ENCODE measurements at places on chromosomes 1 and 21.

- DNase-seq = no peak
These were observed 24.0 kb downstream of the FNBP1L start for GRCh38 chr1:93471911-93472310.

DNA sequence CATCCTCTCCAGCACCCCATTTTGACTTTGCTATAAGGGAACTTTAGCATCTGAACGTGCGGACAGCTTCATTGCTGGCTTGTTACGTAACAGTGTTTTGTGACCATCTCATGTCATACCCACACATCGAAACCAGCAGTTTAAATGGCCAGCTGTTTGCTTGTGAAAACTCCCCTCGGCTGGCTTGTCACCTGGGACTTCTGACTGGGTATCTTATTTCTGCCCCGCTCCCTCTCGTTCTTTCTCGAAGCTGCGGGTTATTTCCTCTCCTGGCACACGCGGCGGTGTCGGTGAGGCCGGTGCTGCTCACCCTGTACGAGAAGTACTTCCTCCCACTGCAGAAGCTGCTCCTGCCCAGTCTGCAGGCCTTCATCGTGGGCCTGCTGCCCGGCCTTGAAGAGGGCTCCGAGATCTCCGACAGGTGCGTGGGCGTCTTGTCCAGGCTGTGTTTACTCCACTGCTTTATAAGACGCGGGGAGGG, 43.5 kb downstream of the DOP1B start:
- DNase-seq = no peak

GRCh38 chr1:213391445-213391844, 340.4 kb downstream of the RPS6KC1 start:
- no peak for DNase-seq

DNA sequence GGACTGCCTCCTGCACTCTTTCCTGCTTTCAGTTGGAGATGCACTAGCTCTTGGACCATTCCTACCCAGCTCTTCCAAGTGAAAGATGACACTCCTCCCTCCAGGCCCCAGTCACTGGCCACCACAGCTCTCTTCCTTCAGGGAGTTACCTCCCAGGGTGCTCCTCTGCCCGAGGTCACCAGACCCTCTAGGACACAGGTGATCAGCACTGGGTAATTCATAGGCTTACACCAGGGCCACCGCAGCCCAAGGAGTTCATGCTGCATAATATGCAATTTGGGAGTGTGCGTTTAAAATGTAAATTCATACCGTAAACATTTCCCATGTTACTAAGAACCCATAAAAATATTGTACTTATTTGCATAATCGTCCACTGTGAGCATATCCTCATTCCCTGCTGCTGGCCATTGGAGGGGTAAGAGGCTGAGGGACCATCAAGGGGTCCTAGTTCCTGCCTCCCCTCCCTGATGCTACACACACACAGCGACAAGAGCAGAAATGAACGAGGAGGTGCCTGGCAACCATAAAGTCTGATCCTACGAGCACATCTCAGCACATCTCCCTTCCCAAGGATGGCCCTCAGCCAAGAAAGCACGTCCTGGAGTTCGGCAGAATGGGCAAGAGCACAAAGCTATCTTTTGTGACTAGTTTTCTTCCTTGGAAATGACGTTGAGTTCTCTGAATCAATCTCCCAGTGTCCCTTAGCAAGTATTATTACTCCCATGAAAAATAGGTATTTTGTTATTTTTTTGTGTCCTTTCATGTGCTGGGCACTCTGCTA, 222.9 kb upstream of the RAB4A start:
- DNase-seq = no peak

GRCh38 chr21:33684923-33685560, 42.7 kb downstream of the ITSN1 start:
- DNase-seq = no peak

- DNase-seq = no peak
These were observed 54.6 kb upstream of the DEPDC1 start for GRCh38 chr1:68551459-68551858.

DNA sequence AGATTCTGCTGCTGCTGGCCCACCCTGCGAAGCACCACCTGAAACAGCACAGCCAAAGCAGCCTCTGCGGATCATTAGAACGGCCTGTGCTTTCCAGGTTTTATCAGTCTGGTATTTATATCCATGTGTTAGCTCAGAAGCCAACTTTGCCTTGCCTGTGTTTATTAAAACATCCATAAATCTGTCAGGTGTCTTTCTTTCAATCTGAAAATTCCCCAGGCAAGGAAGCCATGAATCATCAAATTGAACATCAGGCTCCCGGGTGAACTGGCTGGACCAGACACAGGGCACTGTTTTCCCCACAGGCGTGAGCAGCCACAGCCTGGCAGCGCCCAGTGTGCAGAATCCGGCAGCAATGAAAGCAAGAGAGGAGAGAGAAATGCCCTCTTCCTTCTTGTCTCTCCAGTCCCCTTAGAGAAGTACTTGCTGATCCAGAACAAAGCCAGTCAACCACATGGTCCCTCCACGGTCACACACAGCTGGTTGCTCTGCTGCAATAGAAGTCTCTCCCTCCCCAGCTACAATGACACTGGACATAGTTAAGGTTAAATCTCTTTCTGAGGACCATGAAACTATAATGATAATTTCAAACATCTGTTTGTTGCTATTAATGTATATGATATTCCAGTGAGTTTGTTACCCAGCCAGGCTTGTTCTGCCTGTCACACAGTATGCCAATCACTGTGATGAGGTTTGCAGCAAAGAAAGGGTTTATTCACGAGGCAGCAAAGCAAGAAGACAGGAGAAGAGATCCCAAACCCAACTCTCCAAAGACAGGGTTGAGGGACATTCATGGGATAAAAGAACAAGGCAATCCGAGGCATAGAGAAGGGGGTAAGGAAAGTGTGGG, 212.1 kb upstream of the FMN2 start:
- DNase-seq = no peak

- DNase-seq = no peak
These were observed 289.1 kb upstream of the PKN2 start for GRCh38 chr1:88394958-88395357.

- DNase-seq = no peak
These were observed 42.1 kb downstream of the CAMSAP2 start for GRCh38 chr1:200780545-200781369.

DNA sequence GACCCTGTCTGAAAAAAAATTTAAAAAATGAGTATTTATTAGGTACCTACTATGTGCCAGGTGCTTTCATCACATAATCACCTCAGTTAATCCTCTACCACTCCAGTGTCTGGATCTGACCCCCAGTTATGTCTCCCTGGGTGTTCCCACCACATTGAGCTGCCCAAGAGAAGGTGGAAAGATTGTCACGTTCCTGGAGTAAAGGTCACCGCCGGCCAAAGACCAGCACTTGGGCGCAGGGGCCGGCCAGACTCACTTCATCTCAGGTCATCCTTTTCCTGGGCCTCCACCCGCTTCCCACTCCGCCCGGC, 714 bp downstream of the PYCR2 start:
- no peak for DNase-seq

DNA sequence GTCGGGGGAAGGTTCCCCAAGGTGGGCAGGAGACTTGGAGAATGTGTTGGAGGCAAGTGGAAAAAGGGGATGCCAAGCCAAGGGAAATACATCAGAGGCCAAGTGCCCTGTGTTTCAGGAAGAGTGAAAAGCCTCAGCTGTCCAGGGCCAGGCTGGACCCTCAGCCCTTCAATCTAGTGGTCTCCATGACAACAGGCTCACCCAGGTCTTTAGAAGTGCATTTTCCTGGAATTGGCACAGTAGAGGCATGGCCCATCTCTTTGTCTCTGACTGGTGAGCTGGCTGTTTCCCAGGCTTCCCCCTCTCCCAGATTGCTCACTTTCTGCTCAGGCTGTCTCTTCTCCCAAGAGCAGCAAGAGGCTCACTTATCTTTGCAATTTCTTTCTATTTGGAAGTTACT, 10.4 kb upstream of the RHBG start:
- DNase-seq = no peak

GRCh38 chr1:54413732-54414131, 7.5 kb upstream of the SSBP3 start:
- no peak for DNase-seq

DNA sequence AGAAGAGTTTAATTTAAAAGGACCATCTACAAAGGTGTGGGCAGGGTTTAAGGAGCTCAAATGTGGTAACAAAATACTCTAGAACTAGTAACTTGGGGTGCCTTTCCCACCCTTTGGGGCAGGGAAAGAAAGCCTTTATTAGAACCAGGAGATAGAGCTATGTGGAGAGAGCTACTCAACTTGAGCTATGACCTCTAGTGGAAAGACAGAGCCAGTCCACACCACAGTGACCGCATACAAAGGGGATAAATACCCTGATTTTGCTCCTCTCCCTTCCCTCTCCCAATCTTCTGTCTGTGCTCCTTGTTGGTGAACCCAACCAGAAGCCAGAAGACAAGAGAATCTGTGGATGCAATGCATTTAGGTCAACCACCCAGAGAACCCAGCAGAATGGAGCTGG, 54.4 kb upstream of the JAK1 start:
- DNase-seq = no peak

- no peak for DNase-seq
These were observed 281.6 kb downstream of the TPR start for GRCh38 chr1:186093437-186093836.

- no peak for DNase-seq
These were observed 91.6 kb upstream of the CHODL start for GRCh38 chr21:18153063-18153462.

DNA sequence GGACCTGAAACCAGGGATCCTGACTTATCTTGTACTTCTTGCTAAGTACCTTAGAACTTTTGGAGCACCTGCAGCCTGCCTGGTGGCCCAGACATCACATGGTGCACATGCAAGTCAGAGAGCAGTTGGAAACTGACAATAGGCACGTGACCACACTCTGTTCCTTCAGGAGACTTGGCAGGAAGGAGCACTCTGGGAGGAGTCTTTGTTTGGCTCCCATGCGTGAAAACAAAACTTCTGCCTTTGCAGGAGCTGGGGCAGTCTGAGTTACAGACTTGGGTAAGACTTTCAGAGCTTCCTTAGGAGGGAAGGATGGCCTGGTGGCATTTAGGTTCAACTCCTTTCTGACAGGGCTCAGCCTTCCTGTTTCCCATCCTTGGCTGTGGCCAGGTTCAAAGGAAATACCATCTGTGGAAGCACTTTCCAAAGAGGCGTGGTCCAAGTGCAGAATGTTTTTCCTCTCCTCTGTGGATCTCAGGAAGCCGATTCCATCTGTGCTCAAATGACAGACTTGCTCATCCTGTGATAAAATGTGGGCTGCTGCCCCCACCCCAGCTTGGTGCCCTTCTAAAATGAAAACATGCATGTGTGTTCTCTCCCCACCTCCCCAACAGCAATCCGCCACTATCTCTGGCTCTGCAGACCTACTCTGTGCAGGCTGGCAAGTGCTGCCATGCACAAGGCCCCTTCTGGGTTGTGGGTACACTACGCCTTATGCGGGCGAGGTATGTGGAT, 14.1 kb upstream of the ZNF436 start:
- no peak for DNase-seq

DNA sequence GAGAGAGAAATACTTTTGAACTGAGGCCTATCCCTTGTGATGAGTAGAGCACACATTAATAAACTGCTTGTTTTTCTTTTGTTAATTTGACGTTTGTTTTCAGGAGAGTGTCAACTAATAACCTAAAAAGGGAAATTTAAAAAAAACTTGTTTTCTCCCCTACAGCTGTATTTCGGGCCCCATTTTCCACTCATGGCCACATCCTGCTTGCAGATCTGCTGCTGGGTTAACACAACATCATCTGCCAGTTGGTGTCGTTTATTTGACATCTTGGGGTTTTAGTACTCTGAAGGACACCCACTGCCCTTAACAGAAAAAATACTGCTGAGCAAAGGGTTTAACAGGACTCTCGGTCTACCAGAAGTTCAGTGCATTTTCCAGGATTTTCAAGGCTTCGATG, 848 bp upstream of the PYHIN1 start:
- DNase-seq = no peak

- no peak for DNase-seq
These were observed 40.4 kb downstream of the TENT5C start for GRCh38 chr1:117646007-117646811.

- peak; percentile 34 for DNase-seq
These were observed 4.6 kb upstream of the PLA2G2D start for GRCh38 chr1:20123722-20124455.

- no peak for DNase-seq
These were observed 685 bp upstream of the VAMP4 start for GRCh38 chr1:171742577-171742922.

DNA sequence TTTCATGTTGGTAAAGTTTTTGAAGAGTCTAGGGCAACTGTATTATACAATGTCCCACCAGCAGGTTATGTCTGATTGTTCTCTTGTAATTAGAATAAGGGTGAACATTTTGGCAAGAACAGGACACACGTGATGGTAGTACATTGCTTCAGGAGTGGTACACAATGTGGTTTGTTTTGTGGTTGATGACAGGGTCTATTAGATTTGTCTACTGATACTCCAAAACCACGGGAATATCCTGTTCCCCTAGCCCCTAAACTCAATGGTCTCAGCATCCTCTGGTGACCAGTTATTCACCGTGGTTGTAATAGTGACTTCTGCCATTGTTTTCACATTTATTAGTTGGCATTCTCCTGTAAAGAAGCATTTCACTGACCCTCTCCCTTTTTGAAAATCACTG, 22.1 kb upstream of the ACTA1 start:
- DNase-seq = no peak

DNA sequence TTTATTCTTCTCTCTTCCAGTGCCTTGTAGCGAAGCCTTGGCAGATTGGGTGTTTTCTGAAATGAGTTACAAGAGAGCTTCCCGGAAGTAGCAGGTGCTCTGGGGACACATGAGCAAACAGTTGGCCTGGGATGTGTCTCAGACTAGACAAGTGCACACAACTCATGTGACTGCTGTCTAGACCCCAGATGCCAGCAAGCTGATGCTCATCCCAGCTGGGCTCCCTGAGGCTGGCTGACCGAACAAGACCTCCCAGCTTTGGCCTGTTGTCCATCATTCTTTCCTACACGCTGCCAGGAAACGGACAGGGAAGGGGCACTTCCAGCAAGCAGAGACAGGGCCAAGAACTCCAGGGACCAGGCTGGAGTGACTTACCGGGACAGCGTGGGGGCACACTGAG, 18.7 kb upstream of the CSF1 start:
- no peak for DNase-seq

DNA sequence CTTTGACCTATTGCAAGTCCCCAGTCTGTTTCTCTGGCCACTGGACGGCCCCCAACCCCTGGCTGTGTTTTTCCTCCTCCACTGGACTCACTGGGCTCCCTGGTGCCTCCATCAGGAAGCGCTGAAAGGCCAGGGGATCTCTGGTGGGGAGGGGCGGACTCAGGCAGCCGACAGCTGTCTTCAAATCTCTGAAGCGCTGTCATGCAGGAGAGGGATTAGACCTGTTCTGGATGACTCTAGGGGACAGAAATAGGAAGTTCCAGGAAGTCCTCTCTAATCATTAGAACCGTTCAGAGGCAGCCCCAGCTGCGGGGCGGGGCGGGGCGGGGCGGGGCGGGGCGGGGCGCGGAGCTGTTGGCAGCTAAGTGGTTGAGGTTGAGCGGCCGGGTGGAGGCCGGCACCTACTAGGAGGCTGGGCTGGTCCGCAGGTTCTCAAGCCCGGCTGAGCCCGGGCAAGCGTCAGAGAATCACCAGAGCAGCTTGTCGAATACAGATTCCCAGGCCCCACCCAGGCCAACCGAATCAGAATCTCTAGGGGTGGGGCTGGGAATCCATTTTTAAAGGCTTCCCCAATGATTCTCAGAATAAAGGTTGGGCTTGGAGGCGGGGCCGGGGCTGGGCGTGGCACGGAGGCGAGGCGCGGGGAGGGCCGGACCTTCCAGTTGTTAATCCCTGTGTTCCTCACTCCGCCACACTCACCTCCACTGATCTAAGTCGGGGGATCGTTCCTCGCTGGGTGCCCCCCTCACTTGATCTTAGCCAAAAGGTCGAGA, 11.4 kb upstream of the PHLDA3 start:
- DNase-seq = no peak
